ENCODE measurements at places on chromosomes 5 and 9.

GRCh38 chr5:38396766-38397165, 138.4 kb downstream of the EGFLAM start:
- no peak for DNase-seq

DNA sequence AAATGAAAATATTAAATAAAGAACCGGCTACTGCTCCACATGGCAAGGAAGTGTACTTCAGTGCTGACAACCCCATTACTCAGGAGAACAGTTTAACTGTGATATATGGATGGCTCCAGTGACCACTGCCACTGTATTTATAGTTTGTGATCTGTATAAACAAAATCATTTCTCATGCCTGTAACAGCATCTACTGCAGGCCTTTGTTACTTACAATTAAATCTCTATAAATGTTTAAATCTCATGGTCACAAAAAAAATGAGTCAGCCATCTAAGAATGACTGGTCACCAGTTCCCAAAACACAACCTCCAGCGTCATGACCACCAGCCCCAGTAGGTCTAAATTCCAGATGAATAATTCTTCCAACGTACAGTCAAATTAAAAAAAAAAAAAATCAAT, 24.6 kb downstream of the SERINC5 start:
- no peak for DNase-seq

GRCh38 chr5:126508962-126509279, 85.7 kb downstream of the GRAMD2B start:
- DNase-seq, result peak; percentile 28

DNA sequence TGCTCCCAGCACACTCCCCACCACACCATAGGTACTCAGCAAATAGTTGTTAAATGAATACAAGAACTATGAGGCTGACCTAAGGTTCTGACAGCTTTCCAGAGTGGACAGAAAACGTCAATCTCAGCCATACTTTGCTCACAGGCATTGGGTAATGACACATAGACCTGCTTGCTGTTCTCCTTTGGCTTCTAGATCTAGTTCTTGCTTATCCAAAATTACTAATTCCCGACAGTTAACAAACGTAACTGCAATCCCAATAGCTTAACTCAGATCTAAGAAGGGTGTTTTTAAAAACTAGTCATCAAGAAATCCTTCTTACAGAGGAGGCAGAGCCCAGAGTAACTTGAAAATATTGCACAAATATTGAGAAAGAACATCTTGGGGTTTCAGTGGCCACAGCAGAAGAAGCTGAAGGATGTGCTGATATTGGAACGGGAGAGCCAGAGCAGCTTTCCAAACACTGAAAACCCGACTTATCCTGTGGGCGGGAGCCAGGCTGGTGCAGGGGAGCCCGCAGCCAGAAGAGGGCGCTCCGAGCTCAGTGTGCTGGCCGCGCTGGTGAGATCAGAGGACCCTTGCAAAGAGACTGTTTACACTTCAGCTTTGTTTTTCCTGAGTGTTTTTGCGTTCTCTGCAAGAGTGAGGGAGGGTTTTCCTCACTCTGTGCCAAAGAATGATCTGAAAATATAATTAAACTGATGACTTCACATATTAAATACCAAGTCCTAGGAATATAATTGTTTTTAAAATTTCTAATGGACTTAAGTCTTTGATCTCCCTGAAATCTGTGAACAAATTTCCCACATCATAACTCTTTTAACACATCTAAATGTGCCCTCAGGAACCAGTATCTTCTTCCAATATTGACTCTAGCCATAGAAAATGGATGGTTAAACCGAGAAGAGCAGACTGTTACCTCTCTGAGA, 30.3 kb downstream of the FGF1 start:
- DNase-seq, result peak; percentile 65

- no peak for DNase-seq
Observed at GRCh38 chr9:116506685-116507084, 180.4 kb upstream of the TRIM32 start.

GRCh38 chr9:124477648-124478285, 27.5 kb downstream of the ADGRD2 start:
- no peak for DNase-seq

- DNase-seq, result no peak
Observed at GRCh38 chr5:96381526-96381925, 51.5 kb downstream of the PCSK1 start.

- DNase-seq, result no peak
Observed at GRCh38 chr5:169279125-169279524, 21.8 kb downstream of the SLIT3 start.

DNA sequence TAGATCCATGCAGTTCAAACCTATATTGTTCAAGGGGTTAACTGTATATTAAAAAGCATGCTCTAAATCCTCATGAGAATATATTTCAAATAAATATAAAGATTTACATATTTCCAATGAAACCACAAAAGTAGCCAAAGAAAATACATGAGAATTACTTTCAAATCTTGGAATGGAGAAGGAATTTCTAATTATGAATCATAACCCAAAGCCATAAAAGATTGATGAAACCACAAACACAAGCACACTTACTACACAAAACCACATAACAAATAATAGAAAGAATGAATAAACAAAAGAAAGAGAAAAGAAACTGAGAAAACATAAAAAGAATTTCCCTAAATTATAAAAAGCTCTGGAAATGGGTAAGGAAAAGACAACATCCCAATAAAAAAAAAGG, 16.0 kb downstream of the ERP44 start:
- DNase-seq, result no peak

DNA sequence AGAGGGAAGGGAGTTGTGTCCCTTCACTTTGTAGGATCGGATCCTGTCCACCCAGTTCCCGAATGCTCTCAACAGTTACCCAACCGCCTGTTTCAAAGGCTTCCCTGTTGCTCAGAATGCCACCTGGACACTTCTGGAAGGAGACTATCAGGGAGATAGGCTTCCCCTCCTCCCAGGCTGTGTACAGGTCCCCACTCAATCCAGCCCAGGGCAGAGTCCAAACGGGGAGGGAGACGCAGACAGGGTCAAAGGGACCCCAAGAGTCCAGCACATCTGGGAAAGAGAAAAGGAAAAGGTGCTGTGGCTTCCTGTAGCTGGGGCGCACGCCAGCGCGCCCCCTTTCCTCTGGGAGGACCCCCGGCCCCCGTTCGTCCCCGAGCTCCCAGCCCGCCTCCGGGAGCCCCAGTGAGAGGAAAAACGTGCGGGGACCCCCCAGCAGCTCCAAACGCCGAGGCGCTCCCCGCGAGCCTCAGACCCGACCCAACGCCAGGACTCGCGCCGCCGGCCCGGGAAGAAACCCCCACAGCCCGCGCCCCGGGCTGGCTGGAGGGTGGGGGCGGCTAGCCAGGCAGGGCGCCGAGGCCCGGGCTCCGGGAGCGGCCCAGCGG, 640 bp downstream of the SURF4 start:
- no peak for DNase-seq

DNA sequence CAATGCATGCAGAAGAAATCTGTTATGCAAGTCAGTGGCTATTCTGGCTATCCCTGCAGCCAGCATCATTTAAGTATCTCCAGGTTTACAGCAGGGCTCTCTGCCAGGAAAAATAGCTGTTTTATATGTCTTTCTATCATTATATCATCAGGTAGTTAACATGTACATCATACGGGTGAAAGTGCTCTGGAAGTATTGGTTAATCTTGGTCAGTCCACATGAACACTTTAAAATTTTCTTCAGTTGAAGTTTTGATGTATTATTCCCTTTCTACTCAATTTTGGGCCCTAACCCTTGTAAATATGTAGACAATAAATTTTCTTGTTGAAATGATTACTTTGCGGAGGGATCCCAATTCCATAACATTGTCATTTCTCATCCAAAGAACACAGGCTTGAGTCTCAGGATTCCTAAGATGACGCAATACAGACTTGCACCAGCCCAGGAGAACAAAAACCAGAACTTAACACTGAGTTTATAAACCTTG, 67.5 kb downstream of the SEMA6A start:
- no peak for DNase-seq

GRCh38 chr9:74942801-74943200, 9.9 kb downstream of the C9orf40 start:
- peak; percentile 12 for DNase-seq

DNA sequence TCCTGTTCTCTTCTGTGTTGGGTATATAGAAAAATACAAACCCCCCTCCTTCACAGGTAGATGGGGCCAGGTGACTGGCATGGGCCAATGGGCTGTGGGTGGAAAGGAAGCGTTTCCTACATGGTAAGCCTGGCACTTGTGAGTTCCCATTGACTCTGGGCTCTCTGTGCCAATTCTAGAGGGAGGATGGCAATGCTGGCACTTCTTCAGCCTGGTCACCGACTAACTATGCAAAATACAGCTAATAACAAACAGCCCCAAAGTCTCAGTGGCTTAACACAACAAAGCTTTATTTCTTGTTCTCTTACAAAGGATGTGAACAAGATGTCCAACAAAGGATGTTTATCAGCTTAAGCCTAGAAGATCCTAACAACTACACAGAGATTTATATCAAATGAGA, 258.1 kb downstream of the SYK start:
- no peak for DNase-seq

DNA sequence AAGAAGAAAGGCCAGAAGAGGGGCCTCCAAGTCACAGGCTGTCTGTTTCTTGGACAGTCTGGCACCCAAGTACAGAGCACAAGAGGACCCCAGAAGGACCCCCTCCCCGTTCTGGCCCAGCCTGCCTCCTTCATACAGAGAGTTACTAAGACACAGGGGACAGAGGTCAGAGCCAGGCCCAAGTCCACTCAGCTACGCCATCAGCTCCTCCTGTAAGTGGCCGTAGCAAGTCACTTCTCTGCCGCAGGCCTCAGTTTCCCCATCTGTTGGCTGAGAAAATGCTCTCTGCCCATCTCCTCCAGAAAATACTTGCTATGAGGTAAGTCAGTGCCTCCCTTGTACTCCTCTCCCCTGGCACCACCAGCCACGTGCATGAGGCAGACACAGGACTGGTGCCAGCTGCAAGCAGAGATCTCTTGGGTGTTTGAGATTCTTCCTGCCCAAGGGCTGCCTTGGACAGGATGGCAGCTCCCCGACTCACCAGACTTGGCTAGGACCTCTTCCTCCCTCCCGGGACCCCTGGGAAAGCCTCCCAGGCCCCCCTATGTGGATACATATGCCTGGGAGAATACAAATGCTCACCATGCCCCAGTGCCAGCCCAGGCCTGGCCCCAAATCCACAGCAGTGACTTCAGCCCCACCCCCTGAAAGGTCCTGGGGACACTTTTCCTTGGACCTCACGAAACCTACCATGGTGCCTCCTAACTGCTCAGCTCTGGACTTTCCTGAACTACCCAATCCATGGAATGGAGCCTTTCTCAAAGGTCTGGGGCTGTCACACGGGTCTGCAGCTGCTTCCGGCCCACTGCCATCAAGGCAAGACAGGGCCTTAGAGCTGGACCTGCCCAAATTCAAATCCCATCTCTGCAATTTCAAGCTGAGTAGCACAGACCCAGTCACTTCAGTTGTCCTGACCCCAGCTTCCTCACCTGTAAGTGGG, 5.1 kb downstream of the EEIG1 start:
- no peak for DNase-seq

- no peak for DNase-seq
Observed at GRCh38 chr9:134618833-134619447, 22.7 kb upstream of the COL5A1 start.

DNA sequence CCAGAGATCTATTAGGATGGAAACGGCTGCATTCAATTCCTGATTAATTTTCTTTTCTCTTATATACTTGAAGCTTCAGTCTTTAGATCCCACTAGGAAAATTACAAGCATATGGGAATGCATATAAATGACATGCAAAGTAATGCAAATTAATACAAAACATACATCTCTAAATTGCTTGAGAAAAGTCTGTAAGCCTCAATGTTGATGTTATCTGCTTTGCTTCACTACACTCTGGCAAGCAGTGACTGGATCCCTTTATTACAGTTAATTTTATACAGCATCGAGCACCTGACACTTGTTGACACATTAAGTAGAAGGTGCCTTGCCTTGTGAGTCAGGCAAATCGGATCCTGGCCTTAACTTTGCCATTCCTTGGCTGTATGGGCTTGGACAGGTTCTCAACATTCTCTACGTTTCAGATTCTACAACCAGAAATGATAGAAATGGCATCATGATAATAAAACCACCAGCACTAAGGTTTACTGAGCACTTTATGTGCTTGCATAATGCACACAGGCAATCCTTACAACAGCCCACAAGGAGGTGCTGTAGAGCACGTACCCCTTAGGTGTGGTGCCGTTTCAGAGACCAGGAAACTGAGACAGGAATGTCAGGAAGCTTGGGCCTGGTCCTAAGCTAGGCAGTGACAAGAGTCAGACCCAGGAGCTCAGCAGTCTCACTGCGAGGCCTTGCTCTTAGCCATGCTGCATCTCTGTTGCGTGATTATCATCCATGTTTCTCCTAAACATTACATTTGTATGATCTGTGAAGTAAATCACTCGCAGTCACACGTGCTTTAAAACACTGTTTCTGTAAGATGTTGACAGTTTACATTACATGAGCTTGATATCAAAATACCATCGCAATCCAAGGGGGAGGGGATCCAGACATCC, 2.7 kb downstream of the GCNT4 start:
- DNase-seq, result peak; percentile 86

DNA sequence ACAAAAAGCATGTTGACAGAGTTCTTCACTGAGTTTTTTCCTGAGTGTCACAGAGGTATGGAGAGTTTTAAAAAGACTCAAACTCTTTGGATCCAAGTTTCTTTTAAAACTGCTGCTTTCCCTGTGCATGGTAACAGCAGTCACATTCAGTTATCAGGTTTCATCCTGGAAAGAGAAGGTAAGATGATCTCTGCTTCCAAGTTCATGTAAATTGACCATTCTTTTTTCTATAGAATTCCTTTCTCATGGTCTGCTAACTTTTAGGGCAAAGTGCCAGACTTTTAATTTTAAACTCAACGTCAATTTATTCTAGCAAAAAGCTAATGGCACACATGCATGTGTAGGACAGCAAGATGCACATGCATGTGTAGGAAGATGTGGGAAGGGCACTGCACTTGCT, 52.5 kb upstream of the PRLR start:
- no peak for DNase-seq

GRCh38 chr9:72485821-72486593, 35.4 kb upstream of the TMC1 start:
- no peak for DNase-seq

DNA sequence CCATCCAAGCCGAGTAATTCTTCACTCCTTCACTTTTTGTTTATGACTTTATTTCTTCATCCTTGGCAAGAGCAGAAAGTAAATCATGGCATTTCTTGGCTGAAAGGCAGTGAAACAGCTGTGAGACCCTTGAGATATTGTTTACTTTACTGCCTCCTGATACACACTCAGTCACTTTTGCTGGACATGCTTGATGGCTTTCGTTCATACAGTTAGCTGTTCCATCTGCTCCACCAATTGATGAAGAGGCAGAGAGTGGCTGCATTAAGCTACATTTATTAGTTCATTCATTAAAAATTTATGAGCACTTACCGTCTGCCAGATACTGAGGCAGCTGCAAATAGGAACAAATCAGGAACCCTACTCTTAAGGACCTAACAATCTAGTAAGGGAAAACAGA, 184.4 kb upstream of the OR13F1 start:
- no peak for DNase-seq

DNA sequence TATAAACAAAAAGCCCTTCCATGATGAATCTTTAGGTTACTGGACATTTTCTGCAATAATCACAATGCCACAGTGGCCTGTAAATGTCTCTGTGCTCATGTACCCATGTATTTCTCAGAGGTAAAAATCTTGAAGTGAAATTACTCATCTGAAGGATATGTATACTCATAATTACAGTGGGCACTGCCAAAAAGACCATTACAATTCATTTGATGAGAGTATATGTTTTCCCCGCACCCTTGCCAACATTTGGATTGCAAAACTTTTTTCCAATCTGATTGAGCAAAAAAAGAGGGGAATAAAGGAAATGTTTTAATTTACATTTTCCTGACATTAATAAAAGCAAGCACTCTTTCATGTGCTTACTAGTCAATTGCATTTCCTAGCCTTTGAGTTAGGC, 110.5 kb downstream of the EPB41L4A start:
- DNase-seq, result no peak
